ENCODE measurements at places on chromosomes 2 and 18.

- no peak for DNase-seq
Measured at GRCh38 chr2:160989778-160990177, 170.4 kb upstream of the TANK start.

DNA sequence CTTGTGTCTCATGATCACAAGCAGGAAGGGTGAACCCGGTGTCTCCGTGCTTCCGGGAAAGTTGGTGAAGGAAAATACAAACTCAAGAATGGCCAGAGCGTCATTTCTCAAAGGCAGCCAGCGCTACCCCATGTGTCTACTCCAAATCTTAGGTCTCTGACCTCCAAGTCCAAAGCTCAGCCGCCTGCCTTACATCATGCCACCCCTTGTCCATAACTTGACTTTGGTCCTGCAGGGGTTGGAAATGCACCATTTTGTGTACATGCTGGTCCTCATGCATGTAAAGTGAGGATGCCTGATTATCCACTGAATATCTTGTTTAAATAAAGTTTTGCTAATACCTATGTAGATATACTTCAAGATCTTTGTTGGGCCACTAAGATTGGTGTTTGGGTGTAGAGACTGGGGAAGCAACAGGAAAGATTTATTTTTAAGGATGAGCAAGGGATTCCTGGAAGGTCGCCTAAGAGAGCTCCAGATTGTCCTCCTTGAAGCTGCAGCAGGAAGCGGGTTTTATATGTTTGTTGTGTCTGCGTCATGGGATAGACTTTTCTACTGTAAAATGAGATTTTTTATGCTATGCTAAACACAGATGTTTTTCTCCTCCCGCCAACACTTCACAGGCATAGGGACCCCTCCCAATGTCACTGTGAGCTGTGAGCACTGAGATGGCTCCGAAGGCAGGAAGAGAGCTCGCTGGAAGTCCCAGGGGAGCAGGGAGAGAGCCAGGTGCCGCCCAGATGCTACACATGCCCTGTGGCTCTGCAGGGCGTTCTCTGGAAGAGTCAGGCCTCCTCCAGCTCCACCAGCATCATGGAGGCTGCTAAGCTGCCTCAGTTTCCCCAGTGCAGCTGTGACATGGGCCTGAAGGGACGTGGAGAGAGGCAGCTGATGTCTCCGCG is 176.2 kb upstream of the HDAC4 start:
- DNase-seq, result no peak

- no peak for DNase-seq
Measured at GRCh38 chr2:113266431-113266830, 12.3 kb downstream of the PAX8 start.

DNA sequence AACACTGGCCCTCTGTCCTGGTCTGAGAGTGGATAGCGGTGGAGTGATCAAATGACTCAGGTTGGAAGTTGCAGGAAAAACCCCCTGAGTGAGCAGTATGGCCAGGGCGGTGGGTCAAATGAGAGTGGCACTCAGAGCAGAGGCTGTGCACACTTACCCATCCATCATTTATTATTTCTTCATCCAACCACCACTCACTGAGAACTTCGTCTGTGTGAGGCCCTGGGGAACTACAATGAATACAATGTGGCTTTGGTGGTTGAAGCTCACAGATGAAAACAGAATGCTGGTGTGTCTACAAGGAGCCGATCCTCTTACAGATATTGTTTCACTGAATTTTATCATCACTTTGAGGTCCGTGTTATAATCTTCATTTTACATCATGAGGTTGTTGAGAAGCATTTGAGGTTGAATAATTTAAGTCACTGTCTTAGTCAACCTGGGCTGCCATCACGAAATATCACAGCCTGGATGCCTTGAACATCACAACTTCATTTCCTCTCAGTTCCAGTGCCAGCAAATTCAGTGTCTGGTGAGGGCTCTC is 73.4 kb upstream of the ID2 start:
- DNase-seq, result no peak

DNA sequence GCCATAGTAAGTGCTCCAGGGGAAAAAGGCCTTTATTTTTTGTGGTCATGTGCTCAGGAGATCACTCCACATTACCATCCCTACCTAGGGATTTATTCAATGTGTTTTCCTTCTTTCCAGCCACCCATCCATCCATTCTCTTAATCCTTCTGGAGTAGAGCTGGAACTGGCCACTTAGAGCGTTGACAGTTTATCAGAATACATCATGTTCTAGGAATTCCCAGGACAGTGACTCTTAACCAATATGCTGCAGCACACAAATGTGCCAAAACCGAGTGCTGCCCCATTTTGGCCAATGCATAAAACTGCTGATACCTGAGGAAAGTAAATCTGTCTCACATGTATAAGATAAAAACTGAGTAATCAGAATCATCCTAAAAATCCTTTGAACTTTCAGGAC is 63.7 kb downstream of the FARSB start:
- DNase-seq, result no peak

DNA sequence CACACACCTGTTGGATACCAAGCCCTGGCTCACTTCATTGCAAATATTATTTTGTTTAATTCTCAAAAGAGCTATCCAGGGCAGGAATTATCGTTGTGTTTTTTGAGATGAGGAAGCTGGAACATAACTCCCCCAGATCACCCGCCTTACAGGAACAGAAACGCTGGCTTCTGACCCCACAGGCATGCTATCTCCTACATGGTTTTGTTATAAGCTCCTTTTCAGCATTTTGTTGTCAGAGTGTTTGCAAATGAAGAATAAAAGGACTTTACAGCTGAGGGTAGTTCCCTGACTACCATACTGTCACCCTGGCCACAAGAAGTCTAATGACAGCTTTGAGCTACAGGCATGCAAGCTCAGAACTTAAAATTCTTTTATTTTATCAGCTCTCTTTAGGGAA is 62.0 kb upstream of the MRPS9 start:
- no peak for DNase-seq

DNA sequence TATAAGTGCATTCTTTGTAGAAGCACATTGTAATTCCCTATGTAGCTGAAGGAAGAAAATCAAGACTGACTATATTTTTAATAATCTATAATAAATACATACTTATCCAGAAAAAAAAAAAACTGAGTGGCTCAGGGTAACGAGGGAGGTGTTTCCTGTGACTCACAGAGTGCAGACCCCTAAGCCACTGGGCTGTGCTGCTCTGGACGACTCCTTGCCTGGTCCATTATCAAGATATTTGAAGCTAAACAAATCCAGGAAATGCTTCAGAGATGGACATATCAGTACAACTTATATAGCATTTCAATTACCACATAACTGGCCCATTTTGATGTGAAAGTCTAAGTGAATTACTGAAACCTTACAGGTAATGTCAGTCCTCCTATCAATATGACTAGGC is 80.6 kb downstream of the PIGN start:
- DNase-seq, result no peak

DNA sequence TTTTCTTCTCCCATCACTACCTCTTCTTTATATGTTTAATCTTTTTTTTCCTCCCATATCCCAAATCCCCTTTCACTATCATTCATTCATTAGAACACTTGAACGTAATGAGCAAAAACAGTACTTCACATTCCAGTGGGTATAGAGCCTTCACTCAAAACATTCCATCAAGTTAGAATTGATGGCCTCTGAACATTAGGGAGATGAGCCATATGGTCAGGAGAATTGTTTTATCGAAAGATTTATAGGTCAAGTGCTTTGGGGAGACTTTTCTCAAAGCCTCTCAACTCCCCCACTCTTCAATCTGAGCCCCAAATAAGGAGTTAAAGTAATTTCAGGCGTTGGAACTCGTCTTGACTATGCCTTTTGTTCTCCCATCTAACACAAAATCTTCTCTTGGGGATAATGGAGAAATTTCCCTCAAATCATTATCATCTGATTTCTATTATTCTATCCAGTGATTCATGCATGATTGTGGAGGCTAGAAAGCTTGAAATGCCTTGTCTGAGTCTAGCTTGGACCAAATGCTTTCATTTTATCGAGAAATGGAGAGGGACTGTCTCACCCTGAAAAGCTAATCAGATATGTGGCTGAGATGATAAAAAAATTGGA is 79.2 kb downstream of the KIAA2012 start:
- DNase-seq, result no peak

- no peak for DNase-seq
Measured at GRCh38 chr2:192424243-192424642, 229.5 kb upstream of the TMEFF2 start.

- DNase-seq, result no peak
Measured at GRCh38 chr2:193965263-193965662, 1691.8 kb upstream of the SLC39A10 start.
